ENCODE measurements at places on chromosomes 11 and 22. TPM values are rescaled to one million over a fixed set of nuclear protein-coding genes. Genes with fewer than 3 reads are reported as not detected.

SEPTIN3 gene
- total RNA-seq = 0.90 TPM

OR51I1 gene
- not detected for total RNA-seq

OR52R1 gene
- not detected for total RNA-seq

OR52H1 gene
- not detected for total RNA-seq

CSF2RB gene
- not detected for total RNA-seq

DCHS1 gene
- total RNA-seq = 0.09 TPM

CD3D gene
- not detected for total RNA-seq

KCNJ1 gene
- total RNA-seq = not detected

OR4D11 gene
- not detected for total RNA-seq

CHADL gene
- total RNA-seq = not detected

PDE3B gene
- total RNA-seq = 1.9 TPM

DPP3 gene
- total RNA-seq = 52.7 TPM

ARFGAP3 gene
- 21.7 TPM for total RNA-seq

CECR2 gene
- total RNA-seq = 0.10 TPM

PIWIL4 gene
- total RNA-seq = 0.22 TPM

TECTA gene
- total RNA-seq = 0.05 TPM

DDTL gene
- 1.8 TPM for total RNA-seq

SCUBE2 gene
- total RNA-seq = 0.37 TPM

DEFB108B gene
- total RNA-seq = not detected

SYNGR1 gene
- total RNA-seq = 12.8 TPM

VWCE gene
- 0.97 TPM for total RNA-seq

TSGA10IP gene
- not detected for total RNA-seq

HMOX1 gene
- total RNA-seq = 356 TPM

THY1 gene
- total RNA-seq = 12.2 TPM

OR52E2 gene
- not detected for total RNA-seq

RBMXL2 gene
- total RNA-seq = not detected

EMID1 gene
- 0.61 TPM for total RNA-seq

DERL3 gene
- total RNA-seq = 0.71 TPM

TXN2 gene
- 65.1 TPM for total RNA-seq

HBB gene
- total RNA-seq = not detected

RASGRP2 gene
- total RNA-seq = 1.7 TPM

GGT5 gene
- total RNA-seq = 4.0 TPM

TMPRSS5 gene
- total RNA-seq = 0.08 TPM

KRTAP5-2 gene
- total RNA-seq = not detected

KBTBD4 gene
- total RNA-seq = 18.2 TPM

SBF1 gene
- 24.2 TPM for total RNA-seq

MUC15 gene
- not detected for total RNA-seq

OR56A3 gene
- not detected for total RNA-seq

CHRM1 gene
- 0.06 TPM for total RNA-seq

LRRC10B gene
- total RNA-seq = 0.14 TPM

TRPM5 gene
- total RNA-seq = not detected

CCDC73 gene
- total RNA-seq = not detected

SLCO2B1 gene
- 3.6 TPM for total RNA-seq

ADORA2A gene
- total RNA-seq = 1.2 TPM

SLC39A13 gene
- total RNA-seq = 53.8 TPM

GRIA4 gene
- not detected for total RNA-seq

MMP8 gene
- total RNA-seq = not detected

TCN2 gene
- 6.2 TPM for total RNA-seq

POTEH gene
- not detected for total RNA-seq

MAJIN gene
- not detected for total RNA-seq

PPP2R1B gene
- total RNA-seq = 18.8 TPM

VEGFB gene
- 49.7 TPM for total RNA-seq

ZNF280A gene
- 3.0 TPM for total RNA-seq

FDXACB1 gene
- 1.8 TPM for total RNA-seq

TRABD gene
- 24.5 TPM for total RNA-seq

C11orf86 gene
- 50.6 TPM for total RNA-seq

All from A549 treated with Hydrocortisone at 1 μM for 4 hours (cell line).